Ovary (tissue), 10 donors: ENCODE measurements at places on chromosomes 12 and 14. TPM values are rescaled to one million over a fixed set of nuclear protein-coding genes. Genes with fewer than 3 reads are reported as not detected.

DNA sequence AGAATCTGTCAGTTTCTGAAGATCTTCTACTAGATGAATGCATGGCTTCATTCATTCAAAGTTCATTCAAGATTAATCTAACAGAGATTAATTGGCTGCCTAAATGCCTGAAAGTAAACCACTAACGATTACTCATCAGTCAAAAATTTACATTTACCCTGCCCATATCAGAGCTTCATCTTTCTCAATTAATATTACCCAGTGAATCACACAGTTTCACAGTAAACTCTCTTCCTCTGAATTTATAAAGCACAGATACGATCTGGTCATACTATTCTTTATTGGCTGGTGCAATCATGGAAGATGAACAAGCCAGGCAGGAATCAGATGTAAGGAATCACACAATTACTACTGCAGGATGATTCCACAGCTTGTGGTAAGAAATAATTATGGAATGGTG is 377.7 kb downstream of the SLC16A7 start:
- no peaks in the 10 kb centered on the region for H3K36me3 ChIP-seq
- DNase-seq, result no peak
- no peak overlapping the region for H3K4me3 ChIP-seq
- no peaks in the 10 kb centered on the region for H3K27me3 ChIP-seq

DNA sequence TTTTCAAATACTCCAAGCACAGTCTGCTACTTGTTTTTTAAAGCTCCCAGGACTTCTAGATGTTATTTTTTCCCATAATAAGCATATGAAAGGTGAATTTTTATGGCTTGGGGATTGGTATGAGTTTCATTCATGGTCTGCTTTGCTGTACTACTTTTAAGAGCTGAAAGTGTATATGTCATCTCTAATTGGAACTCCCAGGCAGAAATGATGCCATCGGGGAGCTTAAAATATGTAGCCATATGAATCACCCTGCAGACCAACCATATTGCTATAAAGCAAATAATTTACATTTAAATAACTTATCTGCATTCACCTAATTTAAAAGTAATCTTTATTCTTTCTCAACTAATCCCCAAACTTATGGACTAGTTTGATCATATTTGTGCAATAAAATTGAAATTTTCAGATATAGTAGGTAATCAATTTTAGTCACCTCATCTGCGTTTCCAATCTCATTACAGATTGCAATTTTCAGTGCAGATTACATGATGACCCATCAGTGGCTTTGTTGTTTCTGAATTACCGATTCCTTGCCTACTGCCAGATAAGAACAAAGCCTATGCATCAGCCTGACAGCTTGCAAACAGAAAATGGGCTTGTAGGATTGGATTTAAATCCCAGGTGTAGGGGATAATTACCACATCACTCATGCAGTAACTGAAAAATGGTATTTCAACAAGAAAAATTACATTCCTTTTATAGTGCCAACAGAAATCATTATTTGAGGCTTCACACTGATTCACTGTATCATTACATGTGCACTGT is 689.4 kb downstream of the NOVA1 start:
- no peaks in the 10 kb centered on the region for H3K27me3 ChIP-seq
- no peaks in the 10 kb centered on the region for H3K4me1 ChIP-seq
- H3K4me3 ChIP-seq, result no peak overlapping the region
- no peak overlapping the region for H3K27ac ChIP-seq
- no peaks in the 10 kb centered on the region for H3K36me3 ChIP-seq
- no peak for DNase-seq

- H3K27ac ChIP-seq, result no peak overlapping the region
- H3K36me3 ChIP-seq, result no peaks in the 10 kb centered on the region
- peaks cover 10% of the 10 kb centered on the region for H3K4me1 ChIP-seq
- no peaks in the 10 kb centered on the region for H3K27me3 ChIP-seq
- no peak overlapping the region for H3K4me3 ChIP-seq
Measured at GRCh38 chr12:5509557-5509956, 77.6 kb downstream of the NTF3 start.

DNA sequence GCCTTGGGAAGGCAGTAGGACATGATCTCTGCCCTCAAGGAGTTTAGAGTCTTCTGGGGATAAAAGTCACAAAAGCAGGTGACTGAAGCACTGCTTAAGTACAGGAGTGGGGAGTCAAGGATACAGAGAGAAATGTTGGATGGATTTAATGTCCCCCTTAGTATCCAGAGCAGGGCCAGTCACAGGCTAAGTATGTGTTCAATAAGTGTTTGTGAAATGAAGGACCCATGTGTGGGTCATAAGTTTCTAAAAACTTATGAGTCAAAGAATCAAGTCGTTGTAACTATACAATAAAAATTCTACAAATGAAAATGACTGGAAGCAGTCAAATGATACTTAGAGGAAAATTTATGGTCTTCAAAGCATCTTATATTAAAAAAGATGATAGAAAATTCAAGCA is 25.1 kb downstream of the KRT80 start:
- no peak overlapping the region for H3K27ac ChIP-seq
- DNase-seq, result no peak
- no peaks in the 10 kb centered on the region for H3K27me3 ChIP-seq
- H3K36me3 ChIP-seq, result no peaks in the 10 kb centered on the region
- no peak overlapping the region for H3K4me3 ChIP-seq

GRCh38 chr12:53292426-53292825 is 2.9 kb upstream of the PFDN5 start:
- H3K27ac ChIP-seq, result no peak overlapping the region
- DNase-seq, result no peak
- H3K27me3 ChIP-seq, result no peaks in the 10 kb centered on the region
- no peak overlapping the region for H3K4me3 ChIP-seq

The ARHGEF40 gene
- total RNA-seq, result 66.1 TPM
